ENCODE measurements at places on chromosomes 4 and X.

DNA sequence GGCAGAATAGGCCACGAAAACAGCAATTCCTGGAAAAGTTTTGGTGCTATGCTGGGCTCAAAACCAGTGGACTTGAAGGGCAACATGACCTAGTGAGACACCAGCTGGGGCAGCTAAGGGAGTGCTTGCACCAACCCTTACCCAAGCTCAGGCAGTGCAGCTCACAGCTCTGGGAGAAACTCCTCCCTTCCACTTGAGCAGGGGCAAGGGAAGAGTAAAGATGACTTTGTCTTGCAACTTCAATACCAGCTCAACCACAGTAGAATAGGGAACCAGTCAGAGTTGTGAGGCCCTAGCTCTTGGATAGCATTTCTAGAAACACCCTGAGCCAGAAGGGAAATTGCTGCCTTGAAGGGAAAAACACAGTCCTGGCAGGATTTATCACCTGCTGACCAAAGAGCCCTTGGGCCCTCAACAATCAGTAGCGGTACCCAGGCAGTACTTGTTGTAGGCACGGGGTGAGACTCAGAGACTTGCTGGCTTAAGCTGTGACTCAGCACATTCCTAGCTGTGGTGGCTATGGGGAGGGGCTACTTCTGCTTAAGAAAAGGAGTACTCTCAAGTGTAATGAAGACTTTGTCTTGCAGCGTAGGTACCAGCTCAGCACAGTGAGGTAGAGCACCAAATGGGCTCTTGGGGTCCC is 19.7 kb upstream of the ABCG2 start:
- no peaks in the 10 kb centered on the region for H3K4me1 ChIP-seq
- H3K36me3 ChIP-seq, result no peaks in the 10 kb centered on the region
- H3K27ac ChIP-seq, result no peak overlapping the region
- no peak for DNase-seq
- H3K27me3 ChIP-seq, result peaks cover 11% of the 10 kb centered on the region

DNA sequence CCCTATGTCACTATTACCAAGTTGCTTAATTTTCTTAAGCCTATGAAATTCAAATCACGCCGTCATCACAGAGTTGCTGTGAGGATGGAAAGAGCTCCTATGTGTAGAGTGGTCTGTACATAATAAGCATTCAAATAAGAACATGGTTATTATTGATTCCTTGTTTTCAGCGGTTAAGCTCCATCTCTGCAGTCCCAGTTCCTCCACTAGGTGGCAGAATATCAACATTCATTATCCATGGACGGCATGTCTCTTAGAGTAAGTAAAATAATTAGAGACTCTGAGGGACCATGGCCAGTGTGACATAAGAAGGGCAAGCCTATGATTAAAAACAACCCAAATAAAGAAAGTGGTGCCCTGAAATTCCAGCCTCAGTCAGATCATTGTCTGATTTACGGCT is 132.5 kb upstream of the NHS start:
- H3K27me3 ChIP-seq, result no peaks in the 10 kb centered on the region
- no peak overlapping the region for H3K27ac ChIP-seq
- H3K4me1 ChIP-seq, result no peaks in the 10 kb centered on the region
- peak; percentile 4 for DNase-seq

GRCh38 chr4:165096776-165097175 is 15.9 kb downstream of the TMEM192 start:
- no peaks in the 10 kb centered on the region for H3K4me1 ChIP-seq
- H3K4me3 ChIP-seq, result no peak overlapping the region

GRCh38 chrX:24069877-24070276 is 15.1 kb downstream of the EIF2S3 start:
- H3K4me3 ChIP-seq, result no peak overlapping the region
- no peak for DNase-seq
- H3K27me3 ChIP-seq, result no peaks in the 10 kb centered on the region

DNA sequence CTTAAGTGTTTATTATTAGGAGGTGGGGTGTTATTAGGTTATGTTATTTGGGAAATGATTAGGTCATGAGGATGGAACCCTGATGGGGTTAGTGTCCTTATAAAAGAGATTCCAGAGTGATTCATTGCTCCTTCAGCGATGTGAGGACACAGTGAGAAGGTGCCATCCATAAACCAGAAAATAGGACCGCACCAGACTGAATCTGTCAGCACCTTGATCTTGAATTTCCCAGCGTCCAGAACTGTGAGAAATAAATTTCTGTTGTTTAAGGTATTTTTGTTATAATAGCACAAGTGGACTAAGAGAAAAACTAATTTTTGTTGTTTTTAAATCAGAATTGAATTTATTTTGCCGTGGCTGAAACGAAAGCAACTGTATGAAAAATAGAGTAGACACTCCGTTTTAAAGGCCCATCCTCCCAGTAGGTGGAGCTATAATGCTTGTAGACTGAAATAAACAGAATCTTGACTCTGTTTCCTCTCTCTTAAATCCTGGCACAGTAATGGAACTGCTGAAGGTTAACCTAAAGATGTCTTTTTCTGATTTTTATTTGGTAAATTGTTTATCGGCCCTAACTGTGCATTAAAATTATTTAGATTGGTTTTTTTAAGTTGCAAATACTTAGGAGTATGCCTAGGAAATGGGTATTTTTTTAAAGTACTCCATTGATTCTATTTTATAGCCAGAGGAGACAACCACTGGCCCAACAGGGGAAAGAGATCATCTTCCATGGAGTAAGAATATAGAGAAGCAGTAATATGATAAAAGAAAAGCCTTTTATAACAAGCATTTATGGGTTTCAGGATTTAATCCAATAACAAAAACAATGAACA is 133.2 kb upstream of the ADAMTS3 start:
- H3K36me3 ChIP-seq, result no peaks in the 10 kb centered on the region
- no peaks in the 10 kb centered on the region for H3K4me1 ChIP-seq
- peak; percentile 1 for DNase-seq
- H3K27ac ChIP-seq, result peak overlapping the region; percentile 77
- peak overlapping the region; percentile 46 for H3K4me3 ChIP-seq
- H3K27me3 ChIP-seq, result no peaks in the 10 kb centered on the region

DNA sequence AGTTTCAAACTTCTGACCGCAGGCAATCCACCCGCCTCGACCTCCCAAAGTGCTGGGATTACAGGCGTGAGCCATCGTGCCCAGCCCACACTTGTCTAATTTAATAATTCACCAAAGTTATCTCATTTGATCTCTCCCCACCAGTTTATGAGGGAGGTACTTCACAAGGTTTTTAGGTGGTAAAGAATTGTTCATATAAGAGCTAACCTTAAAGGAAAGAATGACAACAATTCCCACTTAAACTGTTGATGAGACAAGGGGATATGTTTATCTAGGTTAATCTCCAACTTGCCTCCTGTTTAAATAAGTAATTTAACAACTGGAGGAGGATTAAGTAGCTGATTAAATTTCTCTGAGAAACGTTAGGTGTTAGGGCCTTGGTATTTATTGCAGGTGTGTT is 117.6 kb upstream of the CBLL2 start:
- no peaks in the 10 kb centered on the region for H3K36me3 ChIP-seq
- no peak for DNase-seq
- no peaks in the 10 kb centered on the region for H3K27me3 ChIP-seq
- H3K4me3 ChIP-seq, result no peak overlapping the region
- H3K4me1 ChIP-seq, result no peaks in the 10 kb centered on the region

GRCh38 chr4:41613821-41614220 is 75.9 kb downstream of the LIMCH1 start:
- no peak overlapping the region for H3K27ac ChIP-seq
- no peaks in the 10 kb centered on the region for H3K4me1 ChIP-seq
- no peaks in the 10 kb centered on the region for H3K36me3 ChIP-seq
- H3K4me3 ChIP-seq, result no peak overlapping the region
- DNase-seq, result no peak

DNA sequence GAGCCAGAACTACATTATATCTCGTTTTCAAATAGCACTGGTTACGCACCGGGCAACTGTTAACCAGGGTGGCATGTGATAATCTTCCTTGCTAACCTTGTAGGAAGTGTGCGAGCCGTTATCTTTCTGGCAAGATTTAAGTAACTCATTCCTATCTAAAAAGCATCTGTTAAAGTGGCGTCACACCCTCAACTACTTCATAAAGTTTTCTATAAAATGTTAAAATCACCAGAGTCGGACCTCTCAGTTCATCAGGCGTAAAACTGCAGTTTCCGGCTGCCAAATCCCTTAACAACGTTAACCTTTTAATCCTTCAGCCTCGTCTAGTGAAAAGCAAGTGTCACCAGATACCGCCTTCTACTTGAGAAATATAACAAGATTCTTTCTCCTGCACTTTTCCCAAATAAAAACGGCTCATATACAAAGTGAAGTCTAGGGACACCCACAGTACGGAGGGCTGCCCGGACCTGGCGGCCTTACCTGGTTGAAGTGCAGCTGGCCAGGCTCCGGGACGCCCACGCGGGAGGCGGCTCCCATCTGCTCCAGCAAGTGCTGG is 1.2 kb downstream of the SLC39A8 start:
- H3K4me3 ChIP-seq, result peak overlapping the region; percentile 90
- peaks cover 12% of the 10 kb centered on the region for H3K36me3 ChIP-seq
- peaks cover 40% of the 10 kb centered on the region for H3K4me1 ChIP-seq
- H3K27me3 ChIP-seq, result no peaks in the 10 kb centered on the region

DNA sequence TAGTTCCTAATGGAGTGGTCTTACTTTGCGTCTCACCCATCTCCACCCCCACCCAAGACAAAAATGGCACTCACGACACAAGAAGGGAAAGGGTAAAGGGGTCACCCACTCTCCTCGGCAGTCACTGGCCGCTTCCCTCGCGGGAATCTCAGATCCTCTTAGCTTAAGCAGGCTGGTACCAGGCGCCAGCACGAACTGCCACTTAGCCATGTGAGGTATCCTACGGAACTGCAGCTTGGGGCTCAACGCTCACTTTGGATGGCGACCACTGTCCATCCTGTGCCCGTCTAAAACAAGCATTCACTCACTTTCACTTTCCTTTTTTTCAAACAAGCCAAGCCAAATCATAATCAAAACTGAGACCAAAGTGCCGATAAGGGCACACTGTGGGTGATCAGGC is 14.6 kb upstream of the MAGIX start:
- no peak overlapping the region for H3K27ac ChIP-seq
- no peaks in the 10 kb centered on the region for H3K36me3 ChIP-seq
- H3K4me3 ChIP-seq, result no peak overlapping the region
- no peaks in the 10 kb centered on the region for H3K27me3 ChIP-seq
- DNase-seq, result no peak

- H3K4me1 ChIP-seq, result peaks cover 9% of the 10 kb centered on the region
- no peak overlapping the region for H3K27ac ChIP-seq
- peaks cover 44% of the 10 kb centered on the region for H3K36me3 ChIP-seq
- H3K27me3 ChIP-seq, result no peaks in the 10 kb centered on the region
- no peak overlapping the region for H3K4me3 ChIP-seq
- DNase-seq, result no peak
These were observed 42.7 kb upstream of the CTAG2 start for GRCh38 chrX:154695911-154696675.

GRCh38 chrX:149527705-149528104 is 13.1 kb upstream of the EOLA1 start:
- H3K27ac ChIP-seq, result peak overlapping the region; percentile 82
- H3K4me1 ChIP-seq, result peaks cover 4% of the 10 kb centered on the region
- DNase-seq, result peak; percentile 42
- H3K4me3 ChIP-seq, result peak overlapping the region; percentile 47

GRCh38 chrX:155235891-155236290 is 19.6 kb downstream of the VBP1 start:
- H3K27me3 ChIP-seq, result no peaks in the 10 kb centered on the region
- peaks cover 3% of the 10 kb centered on the region for H3K4me1 ChIP-seq
- no peak overlapping the region for H3K27ac ChIP-seq
- no peak for DNase-seq
- no peak overlapping the region for H3K4me3 ChIP-seq
- H3K36me3 ChIP-seq, result peaks cover 31% of the 10 kb centered on the region

DNA sequence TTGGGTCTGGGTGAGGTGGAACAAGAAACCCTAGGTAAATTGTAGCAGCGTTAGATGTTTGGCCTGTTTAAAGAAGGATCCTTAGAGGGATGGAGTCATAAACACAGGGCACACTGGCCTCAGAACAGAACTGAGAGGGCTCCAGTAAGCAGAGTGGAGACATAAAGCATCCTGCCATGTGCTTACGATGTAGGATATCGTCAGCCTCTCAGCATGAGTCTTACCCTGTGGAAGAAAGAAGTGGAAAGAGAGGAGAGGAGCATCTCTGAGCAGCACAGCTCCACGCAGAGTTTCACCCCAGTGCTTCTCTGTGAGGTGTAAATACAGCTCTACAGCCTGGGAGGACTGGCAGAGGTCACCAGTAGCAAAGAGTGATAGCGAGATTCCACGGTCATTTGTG is 27.8 kb upstream of the SORBS2 start:
- no peaks in the 10 kb centered on the region for H3K36me3 ChIP-seq
- no peak for DNase-seq
- no peaks in the 10 kb centered on the region for H3K27me3 ChIP-seq
- no peak overlapping the region for H3K4me3 ChIP-seq

GRCh38 chr4:176584031-176584606 is 208.6 kb downstream of the VEGFC start:
- H3K27ac ChIP-seq, result no peak overlapping the region
- no peak overlapping the region for H3K4me3 ChIP-seq
- no peaks in the 10 kb centered on the region for H3K36me3 ChIP-seq
- H3K27me3 ChIP-seq, result no peaks in the 10 kb centered on the region
- no peak for DNase-seq

DNA sequence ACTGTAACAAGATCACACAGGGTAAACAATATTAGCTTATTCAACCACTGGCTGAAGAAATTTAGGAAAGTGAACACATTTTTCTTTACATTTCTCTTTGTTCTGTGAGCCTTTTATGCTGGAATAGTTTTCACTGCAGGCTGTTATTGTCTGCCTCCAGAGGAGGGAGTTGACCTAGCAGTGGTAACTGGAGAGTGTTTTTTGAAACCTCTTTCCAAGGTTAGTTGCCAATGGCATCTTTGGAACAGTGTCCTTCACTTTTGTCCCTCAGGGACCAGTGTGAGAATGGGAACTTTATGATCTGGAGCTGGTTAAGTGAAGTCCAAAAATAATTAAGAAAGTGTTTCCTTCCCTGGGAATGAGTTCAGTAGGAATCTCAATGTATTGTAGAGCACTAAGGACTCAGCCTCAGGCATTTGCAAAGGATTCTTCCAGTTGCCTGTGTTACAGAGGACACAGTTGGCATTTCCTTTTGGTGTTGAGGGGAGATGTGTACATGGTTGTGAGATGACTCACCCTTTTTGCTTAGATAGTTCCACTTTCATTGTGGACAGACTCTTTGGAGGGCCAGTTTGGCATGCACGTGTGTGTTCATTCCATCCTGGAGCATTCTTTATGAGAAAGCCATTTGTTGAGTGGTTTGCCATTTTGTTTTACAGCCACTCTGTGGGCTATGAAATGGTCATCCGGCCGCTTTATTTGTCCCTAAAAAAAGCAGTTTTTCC is 61.3 kb downstream of the AR start:
- DNase-seq, result no peak
- H3K27ac ChIP-seq, result no peak overlapping the region
- no peaks in the 10 kb centered on the region for H3K36me3 ChIP-seq
- no peaks in the 10 kb centered on the region for H3K27me3 ChIP-seq
- no peak overlapping the region for H3K4me3 ChIP-seq
- no peaks in the 10 kb centered on the region for H3K4me1 ChIP-seq

Measured in effector memory CD8-positive, alpha-beta T cell (primary cell).